ENCODE measurements at places on chromosomes 1 and 21. TPM values are rescaled to one million over a fixed set of nuclear protein-coding genes. Genes with fewer than 3 reads are reported as not detected.

- H3K4me3 ChIP-seq, result no peak overlapping the region
- DNase-seq, result no peak
- H3K27me3 ChIP-seq, result no peaks in the 10 kb centered on the region
- H3K36me3 ChIP-seq, result peaks cover 57% of the 10 kb centered on the region
- peaks cover 8% of the 10 kb centered on the region for H3K4me1 ChIP-seq
- no peak overlapping the region for H3K27ac ChIP-seq
Measured at GRCh38 chr1:172588296-172589291, 55.6 kb downstream of the SUCO start.

Gene EDARADD
- total RNA-seq, result 4.5 TPM

Gene NUCKS1
- 414 TPM for total RNA-seq

- no peaks in the 10 kb centered on the region for H3K27me3 ChIP-seq
- H3K4me1 ChIP-seq, result no peaks in the 10 kb centered on the region
- DNase-seq, result no peak
- no peak overlapping the region for H3K4me3 ChIP-seq
- H3K36me3 ChIP-seq, result no peaks in the 10 kb centered on the region
Measured at GRCh38 chr1:192906334-192906733, 97.5 kb downstream of the RGS2 start.

DNA sequence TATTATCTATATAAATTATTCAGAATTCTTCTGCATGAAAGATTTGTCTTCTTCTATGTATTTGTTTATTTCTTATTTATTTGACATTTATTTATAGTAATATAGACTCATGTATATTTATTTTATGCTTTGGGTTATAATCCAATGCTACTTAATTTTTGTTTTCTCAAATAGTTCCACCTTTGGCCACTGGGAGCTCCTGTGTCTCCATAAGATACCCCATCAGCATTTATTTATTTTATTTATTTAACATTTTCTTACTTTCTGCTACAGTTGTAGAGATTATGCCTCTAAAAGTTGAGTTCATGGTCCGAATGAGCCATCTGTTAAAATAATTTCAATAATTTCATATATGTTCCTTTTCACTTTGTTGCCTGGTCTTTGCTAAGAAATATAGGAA lies 289.4 kb downstream of the ADGRL2 start:
- H3K36me3 ChIP-seq, result no peaks in the 10 kb centered on the region
- no peak overlapping the region for H3K27ac ChIP-seq
- H3K27me3 ChIP-seq, result no peaks in the 10 kb centered on the region
- H3K4me1 ChIP-seq, result peaks cover 4% of the 10 kb centered on the region
- DNase-seq, result no peak
- H3K4me3 ChIP-seq, result no peak overlapping the region

DNA sequence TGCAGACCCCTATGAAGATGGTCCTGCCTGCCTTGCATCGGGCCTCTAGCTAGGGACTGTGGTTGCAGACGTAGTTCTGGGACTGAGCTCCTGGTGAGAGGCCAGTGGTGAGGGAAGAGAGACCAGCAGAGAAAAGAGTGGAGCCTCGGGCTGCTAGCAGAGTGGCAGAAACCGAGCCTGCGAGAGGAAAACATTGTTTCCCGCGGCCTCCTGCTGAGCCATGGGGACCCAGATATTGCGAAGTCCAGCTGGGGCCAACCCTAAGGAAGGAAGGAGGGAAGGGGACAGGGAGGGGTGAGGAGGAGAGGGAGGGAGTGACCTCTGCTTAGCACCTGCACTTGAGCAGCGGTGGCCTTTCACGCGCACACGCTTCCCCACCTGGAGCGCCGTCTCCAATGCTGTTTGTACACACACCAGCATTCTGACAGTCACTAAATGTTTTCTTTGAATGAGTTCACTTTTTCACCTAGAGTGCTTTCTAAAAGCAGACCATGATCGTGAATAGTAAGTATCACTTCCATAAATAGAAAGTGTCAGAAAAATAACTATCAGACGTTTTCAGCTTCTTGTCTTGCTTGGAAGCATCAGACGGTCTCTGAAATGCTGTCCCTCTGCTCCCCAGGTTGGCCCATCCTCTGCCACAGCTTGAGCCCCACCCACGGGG lies 2.5 kb upstream of the FNDC10 start:
- peaks cover 25% of the 10 kb centered on the region for H3K27me3 ChIP-seq
- no peak overlapping the region for H3K27ac ChIP-seq
- no peak for DNase-seq
- no peaks in the 10 kb centered on the region for H3K36me3 ChIP-seq

Gene COL9A2
- 4.2 TPM for total RNA-seq

DNA sequence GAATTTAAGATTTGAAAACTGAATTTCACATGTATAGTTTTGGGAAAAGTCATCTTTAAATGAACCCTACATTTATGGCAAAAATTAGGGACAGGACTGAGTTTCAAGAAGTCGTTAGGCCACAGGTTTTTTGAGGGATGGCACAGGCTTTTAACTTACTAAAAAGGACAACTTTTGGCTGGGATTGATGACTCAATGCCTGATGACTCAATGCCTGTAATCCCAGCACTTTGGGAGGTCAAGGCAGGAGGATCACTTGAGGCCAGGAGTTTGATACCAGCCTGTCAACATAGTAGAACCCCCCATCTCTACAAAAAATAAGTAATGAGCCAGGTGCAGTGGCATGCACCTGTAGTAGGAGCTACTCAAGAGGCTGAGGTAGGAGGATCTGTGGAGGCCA lies 15.9 kb downstream of the UCK2 start:
- no peaks in the 10 kb centered on the region for H3K27me3 ChIP-seq
- no peak overlapping the region for H3K27ac ChIP-seq
- no peak overlapping the region for H3K4me3 ChIP-seq
- H3K4me1 ChIP-seq, result peaks cover 59% of the 10 kb centered on the region

DNA sequence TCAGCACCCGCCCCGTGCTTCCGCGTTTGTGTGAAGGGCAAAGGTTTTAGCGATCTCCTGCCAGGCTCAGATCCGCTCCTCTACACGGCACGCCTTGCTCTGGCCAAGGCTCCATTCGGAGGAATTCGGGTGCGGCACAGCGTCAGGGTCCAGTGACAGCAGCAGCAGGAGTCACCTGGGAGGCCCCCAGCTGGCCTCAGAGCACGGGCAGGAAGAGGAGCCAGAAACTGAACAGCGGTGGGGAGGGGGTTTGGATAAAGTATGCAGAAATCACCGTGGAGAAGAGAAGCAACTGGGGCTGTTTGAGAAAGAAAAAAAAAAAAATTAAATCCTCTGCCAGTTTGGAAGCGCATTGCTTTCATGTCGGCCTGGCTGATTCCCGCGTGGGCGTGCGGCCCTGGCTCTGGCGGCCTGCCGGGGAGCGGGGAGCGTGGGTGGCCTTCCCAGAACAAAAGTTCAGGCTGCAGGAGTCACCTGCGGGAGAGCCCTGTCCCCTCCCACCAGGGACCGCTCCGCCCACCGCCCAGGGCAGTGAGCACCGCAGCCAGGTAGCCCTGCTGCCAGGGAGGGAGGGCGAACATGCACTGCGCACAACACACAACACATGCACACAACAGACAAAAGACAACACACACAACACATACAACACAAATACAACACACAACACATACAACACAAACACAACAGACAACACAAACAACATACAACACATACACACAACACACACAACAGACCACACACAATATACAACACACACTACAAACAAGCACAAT lies 107.6 kb downstream of the ETS2 start:
- peak overlapping the region; percentile 71 for H3K27ac ChIP-seq
- H3K36me3 ChIP-seq, result no peaks in the 10 kb centered on the region
- no peak overlapping the region for H3K4me3 ChIP-seq
- H3K27me3 ChIP-seq, result peaks cover 14% of the 10 kb centered on the region
- peaks cover 27% of the 10 kb centered on the region for H3K4me1 ChIP-seq

- no peak overlapping the region for H3K4me3 ChIP-seq
- H3K4me1 ChIP-seq, result no peaks in the 10 kb centered on the region
- DNase-seq, result no peak
- no peak overlapping the region for H3K27ac ChIP-seq
- H3K27me3 ChIP-seq, result no peaks in the 10 kb centered on the region
- no peaks in the 10 kb centered on the region for H3K36me3 ChIP-seq
Measured at GRCh38 chr21:45870851-45871615, 110.5 kb upstream of the COL6A1 start.

Gene LACTBL1
- total RNA-seq, result not detected

DNA sequence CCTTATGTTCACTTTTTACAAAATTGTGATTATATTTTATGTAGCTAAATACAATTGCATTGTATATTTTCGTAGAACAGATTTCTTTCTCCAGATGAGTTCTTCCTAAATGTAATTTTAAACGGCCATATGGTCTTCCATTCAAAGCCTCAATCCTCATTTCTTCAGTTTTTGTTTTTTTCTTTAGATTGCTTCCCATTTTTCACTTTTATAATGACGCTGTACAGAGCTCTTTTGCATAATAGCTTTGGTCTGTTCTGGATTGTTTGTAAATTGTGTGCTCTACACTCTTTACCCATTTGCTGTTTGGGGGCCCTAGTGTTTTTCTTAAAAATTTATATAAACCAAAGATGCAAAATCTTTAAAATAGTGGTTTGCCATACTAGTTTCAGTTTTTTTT lies 27.8 kb downstream of the AVPR1B start:
- no peaks in the 10 kb centered on the region for H3K27me3 ChIP-seq
- H3K4me1 ChIP-seq, result no peaks in the 10 kb centered on the region
- no peak for DNase-seq
- H3K4me3 ChIP-seq, result no peak overlapping the region
- H3K27ac ChIP-seq, result no peak overlapping the region

DNA sequence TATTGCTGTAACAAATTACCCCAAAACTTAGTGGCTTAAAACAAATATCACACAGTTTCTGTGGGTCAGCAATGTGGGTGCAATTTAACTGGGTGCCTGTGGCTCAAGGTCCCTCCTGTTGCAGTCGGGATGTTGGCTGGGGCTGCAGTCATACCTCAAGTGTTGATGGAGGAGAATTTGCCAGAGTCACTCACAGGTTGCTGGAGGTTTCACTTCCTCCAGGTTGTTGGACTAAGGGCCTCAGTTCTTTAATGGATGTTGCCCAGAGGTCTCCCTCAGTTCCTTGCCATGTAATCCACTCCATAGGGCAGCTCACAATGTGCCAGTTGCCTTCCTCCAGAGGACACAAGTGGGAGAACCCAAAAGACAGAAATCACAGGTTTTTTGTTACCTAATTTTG lies 2.5 kb upstream of the TAF13 start:
- peaks cover 32% of the 10 kb centered on the region for H3K4me1 ChIP-seq
- no peak for DNase-seq
- no peaks in the 10 kb centered on the region for H3K27me3 ChIP-seq
- no peak overlapping the region for H3K27ac ChIP-seq

Gene MOB3C
- 4.0 TPM for total RNA-seq

- H3K27me3 ChIP-seq, result peaks cover 3% of the 10 kb centered on the region
- peaks cover 39% of the 10 kb centered on the region for H3K4me1 ChIP-seq
- H3K36me3 ChIP-seq, result no peaks in the 10 kb centered on the region
- peak overlapping the region; percentile 91 for H3K4me3 ChIP-seq
- no peak for DNase-seq
Measured at GRCh38 chr1:27394282-27394658, 1.8 kb downstream of the GPR3 start.
